ENCODE measurements at places on chromosomes 5 and 9.
A peak's percentile ranks its signal among the peaks of the same experiment; 100 is the strongest.

DNA sequence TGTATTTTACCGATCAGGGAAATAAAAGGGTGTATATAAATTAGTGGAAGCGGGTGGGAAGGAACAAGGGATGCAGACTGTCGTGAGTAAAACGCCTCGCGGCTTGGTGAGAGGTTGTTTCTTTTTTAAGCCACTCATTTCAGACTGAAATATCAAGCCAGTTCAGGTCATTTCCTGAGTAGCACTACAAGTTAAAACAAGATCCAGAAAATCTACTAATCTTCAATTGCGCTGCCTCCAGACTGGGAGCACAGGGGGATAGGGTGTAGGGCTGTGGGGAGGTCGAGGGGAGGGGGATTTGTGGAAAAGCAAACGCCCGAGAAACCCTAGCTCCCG lies 140.8 kb downstream of the TSSK1B start:
- DNase-seq: no peak

GRCh38 chr9:134064711-134065110 lies 3.1 kb downstream of the BRD3 start:
- no peak for DNase-seq

- no peak for DNase-seq
Measured at GRCh38 chr9:84301851-84302250, 38.7 kb downstream of the SLC28A3 start.

DNA sequence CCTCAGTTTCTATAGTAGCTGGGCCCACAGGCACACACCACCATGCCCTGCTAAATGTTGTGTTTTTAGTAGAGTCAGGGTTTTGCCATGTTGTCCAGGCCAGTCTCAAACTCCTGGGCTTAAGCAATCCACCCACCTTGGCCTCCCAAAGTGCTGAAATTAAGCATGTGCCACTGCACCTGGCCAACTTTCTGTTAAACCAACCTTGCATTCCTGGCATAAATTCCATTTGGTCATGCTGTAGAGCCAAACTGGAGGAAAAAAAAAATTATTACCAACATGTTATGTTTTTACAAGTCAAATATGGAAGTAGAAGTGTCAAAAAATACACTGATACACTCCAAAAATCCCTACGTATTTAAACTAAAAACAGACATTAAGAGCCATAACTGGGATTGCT lies 54.1 kb downstream of the ERMP1 start:
- no peak for DNase-seq

- DNase-seq: no peak
Measured at GRCh38 chr5:96476654-96477053, 43.6 kb upstream of the PCSK1 start.

DNA sequence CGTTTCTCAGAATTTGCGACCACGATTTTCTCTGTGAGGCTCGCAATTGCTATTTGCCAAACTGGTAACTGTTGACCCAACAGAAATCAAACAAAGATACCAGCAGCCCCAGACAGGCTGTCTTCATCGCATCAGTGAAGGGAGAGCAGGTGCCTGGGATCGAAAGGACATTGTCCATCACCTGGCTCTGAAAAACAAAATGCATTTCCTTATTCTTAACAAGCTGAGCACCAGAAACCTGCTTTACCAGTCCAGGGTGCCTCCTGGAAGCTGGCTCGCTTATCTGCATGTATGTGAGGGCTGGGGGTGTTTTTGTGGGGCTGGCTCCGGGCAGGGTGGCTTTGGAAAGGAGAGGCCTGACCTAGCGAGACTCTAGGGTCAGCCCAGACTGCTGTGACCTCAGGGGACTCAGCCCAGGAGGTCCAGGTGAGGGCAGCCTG lies 24.7 kb downstream of the WWC1 start:
- no peak for DNase-seq

DNA sequence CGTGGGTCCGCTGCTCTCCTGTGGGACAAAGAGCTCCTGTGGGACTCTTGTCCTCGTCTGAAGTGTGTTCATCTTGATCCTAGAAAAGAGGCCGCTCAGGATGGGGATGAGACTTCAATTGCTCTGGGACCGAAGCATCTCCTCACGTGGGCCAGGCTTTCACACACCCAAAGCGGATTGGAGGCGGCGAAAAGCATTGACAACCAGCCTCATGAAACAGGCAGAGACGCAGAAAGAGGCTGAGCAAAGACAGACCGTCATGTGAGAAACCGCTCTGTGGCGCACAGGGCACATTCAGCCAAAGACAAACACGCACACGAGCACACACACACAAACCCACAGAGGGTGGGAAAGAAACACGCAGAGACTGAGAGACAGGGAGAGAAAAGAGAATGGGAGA lies 479.5 kb downstream of the SPATA31A7 start:
- peak; percentile 44 for DNase-seq

- DNase-seq: no peak
Measured at GRCh38 chr5:150082889-150083288, 3.5 kb downstream of the CSF1R start.

GRCh38 chr9:134970198-134970597 lies 52.5 kb upstream of the FCN1 start:
- no peak for DNase-seq

DNA sequence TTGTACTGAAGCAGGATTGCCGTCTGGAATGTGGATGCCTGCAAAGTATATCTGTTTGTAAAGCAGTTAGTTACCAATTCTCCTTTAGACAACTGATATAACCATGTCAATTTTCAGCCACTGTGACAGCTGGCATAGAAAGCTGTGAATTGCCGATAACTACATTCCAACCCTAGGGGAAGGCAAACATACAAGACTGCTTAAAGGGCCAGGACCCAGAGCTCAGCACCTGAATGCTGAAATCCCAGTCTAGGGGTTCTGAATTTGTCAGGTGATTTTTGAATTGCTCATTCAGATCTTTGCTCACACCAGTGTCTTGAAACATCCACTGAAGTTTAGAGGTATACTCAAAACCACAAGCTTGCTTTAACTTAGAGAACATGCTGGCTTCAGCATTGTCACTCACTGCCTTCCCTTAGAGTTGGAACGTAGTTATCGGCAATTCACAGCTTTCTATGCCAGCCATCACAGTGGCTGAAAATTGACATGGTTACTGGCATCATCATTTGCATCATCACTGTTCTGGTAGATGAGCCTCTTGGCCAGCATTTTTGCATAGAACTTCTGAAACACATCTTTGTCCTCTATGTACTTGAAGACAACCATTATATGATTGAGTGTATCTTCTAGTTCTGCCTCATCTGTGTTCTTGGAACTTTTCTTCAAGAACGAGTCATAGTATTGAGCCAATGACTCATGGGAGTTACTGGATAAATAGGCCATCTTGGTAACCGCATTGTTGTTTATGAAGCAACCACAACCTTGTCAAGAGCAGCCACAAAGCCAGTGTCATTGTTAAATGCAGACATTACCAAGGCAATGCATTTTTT lies 82.1 kb downstream of the CCDC192 start:
- no peak for DNase-seq

DNA sequence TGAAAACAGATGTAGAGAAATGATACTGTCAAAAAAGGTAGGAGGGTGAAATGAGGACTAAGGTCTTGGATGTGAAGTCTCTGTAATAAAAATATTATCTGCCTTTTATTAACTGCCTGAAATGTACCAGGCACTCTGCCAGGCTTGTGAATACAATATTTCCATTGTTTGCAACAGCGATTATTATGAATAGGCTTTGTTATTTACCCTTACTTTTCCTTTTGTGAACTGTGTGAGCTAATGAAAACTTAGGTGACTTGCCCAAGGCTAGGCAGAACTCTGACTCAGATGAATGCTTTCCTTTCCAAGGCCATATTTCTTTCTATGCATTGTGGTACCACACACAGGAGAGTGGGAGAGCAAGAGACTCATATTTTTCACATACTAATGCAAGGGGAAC lies 204.1 kb downstream of the CDH12 start:
- DNase-seq: no peak

DNA sequence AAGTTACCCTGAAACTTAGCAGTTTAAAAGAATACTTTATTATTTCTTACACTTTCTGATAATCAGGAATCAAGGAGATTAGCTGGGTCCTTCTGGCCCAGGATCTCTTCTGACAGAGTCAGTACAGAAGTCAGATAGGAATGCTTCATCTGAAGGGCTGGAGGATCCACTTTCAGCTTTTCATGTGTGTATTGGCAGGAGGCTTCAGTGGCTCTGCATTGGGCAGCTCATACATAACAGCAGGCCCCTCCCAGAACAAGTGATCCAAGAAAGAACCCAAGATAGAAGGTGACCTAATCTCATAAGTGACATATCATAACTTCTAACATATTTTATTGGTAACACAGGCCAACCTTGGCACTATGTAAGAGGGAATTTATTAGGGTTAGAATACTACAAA lies 258.4 kb downstream of the HCN1 start:
- no peak for DNase-seq

DNA sequence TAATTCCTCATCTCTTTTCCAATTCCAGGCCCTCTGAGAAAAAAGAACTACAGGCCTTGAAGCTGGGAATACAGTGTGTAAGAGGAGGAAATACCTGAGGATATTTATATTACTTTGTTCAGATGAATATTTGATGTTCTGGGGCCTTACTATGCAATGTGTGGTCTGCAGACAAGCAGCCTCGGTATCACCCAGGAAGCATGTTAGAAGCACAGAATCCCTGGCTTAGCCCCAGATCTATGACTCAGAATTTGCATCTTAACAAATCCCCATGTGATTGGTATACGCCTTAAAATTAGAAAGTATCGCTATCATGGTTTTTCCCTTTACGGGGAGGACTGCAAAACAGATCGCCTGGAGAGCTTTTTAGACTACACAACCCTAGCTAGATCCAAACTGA lies 121.0 kb downstream of the JAKMIP2 start:
- DNase-seq: no peak

- DNase-seq: no peak
Measured at GRCh38 chr5:29185558-29185957, 2007.9 kb upstream of the CDH6 start.

GRCh38 chr9:38334234-38334633 lies 58.3 kb upstream of the ALDH1B1 start:
- no peak for DNase-seq

- no peak for DNase-seq
Measured at GRCh38 chr5:138180183-138180782, 1.4 kb downstream of the KIF20A start.

DNA sequence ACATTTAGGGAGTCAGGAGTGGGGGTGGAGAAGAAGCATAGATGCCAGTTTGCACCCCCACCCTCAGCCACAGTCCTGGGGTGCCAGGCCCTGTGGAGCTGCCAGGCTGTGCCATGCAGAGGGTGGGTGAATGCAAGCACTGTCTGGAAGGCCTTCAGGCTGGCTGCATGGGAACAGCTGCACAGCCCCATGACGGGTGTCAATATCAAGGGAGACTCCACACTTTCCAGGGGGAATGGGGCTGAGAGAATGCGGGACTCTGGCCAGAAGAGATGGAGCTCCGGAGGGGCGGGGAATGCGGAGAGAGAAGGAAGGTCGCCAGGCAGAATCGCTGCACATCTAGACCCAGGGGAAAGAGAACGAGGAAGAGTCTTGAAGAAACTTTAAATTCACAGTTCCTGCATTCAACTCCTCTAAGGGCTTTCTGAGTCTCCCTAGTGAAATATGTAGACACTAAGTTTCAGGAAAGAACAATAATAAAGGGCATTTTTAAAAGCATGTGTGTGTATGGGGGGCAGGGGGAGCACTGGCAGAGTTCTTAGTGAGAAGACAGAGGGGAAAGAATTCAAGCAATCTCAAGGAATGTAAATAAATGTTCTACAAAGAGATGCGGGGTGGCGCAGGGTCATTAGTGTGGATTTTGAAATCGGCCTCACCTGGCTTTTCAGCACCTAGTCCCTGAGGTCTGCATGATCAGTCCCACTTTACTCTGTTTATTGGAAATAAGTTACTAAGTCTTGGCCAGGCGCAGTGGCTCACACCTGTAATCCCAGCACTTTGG lies 59.1 kb downstream of the BOD1 start:
- no peak for DNase-seq

- no peak for DNase-seq
Measured at GRCh38 chr9:17862101-17862500, 283.2 kb downstream of the SH3GL2 start.

DNA sequence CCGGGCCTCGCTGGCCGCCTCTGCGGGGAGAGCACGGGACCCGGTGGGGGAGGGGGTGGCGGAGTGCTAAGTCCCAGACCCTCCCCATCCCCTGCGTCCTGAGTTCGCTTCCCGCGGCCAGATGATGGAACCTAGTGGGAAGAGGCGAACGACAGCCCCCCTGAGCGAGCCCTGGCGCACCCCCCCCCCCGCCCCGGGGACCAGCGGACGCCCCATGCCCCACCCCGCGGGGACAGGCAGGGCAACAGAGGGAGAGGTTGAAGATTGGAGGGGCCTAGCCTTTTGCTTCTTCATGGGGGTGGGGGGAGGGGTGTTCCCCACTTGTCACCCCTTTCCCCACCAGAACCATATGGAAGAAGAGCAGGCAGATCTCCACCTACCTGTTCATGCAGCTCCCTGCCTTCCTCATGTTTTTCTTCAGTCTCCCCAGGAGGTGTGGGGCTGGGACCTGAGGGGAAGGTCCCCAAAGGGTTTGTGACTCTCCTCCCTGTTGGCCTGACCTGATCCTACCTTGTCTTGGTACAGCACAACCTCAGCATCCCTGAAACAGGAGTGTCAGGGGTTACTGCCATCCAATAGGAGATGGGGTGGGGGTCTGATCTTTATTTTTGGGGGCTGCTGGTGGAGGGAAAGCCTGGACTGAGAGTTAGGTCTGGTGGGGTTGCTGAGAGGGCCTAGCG lies 485 bp downstream of the FAM53C start:
- no peak for DNase-seq

GRCh38 chr9:128825923-128826700 lies 3.5 kb downstream of the SPOUT1 start:
- DNase-seq: no peak
